Osteocyte (in vitro differentiated cells): ENCODE measurements at places on chromosomes 2 and 18. TPM values are rescaled to one million over a fixed set of nuclear protein-coding genes. Genes with fewer than 3 reads are reported as not detected.

GRCh38 chr2:111167076-111167862 lies 46.6 kb downstream of the BCL2L11 start:
- no peaks in the 10 kb centered on the region for H3K27me3 ChIP-seq
- H3K4me3 ChIP-seq: no peak overlapping the region
- no peak overlapping the region for H3K27ac ChIP-seq
- peak; percentile 68 for DNase-seq

DNA sequence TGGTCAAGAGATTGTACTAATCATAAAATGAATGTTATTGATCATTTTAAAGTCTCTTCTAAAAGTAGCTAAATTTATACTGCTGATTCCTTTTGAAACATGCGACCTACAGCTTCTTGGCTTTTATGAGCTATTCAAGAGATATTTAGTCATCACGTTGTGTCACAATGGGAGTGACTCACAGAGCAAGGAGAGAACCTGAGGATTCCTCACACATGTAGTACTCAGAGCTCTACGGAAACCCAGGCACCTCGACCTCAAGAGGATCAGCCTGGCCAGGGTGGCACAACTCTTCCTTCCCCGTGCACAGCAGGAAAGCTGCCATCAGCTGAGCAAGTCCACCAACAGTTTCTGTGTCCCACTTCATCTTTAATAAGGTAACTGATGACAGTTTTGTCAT lies at the start of gene DHRS9:
Gene DHRS9, plus strand, starts transcription at position 223 of the 400 bp plus-strand sequence. CDS start 12,019 bp downstream, outside the sequence.
- H3K27ac ChIP-seq: no peak within 1 kb of the TSS
- no peaks in the 10 kb centered on the region for H3K27me3 ChIP-seq
- no peak for DNase-seq

TSPYL6 gene
- total RNA-seq: not detected in 2 replicates

NT5C1B gene
- total RNA-seq: not detected in 2 replicates

DNA sequence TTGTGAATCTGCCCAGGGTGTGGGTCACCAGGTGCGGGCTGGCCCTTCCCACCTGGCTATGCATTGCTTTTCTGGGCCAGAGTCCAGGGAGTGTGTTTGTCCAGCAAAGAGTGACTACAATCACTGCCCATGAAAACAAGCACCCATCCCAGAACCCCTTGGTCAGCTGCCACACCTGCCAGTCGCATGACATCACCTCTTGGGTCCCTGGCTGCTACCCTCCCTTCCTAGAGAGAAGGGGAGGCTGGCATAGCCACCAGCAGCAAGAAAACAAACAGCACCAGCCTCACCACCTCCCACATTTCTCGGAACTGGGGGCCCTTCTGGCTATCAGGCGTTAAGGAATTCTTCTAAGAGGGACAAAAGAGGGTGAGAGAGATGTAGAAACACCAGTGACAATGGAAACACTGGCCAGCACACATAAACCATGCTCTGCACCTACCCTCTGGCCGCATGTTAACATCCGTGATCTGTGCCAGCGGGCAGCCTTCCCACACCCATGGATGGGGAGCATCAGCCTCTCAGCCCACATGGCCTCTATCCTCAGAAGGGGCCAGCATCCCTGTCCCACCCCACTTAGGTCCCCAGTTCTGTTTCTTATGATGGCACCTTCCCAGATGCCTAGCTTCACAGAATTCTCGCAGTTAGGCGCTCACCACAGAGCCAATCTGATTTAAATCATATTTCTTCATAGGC lies 109.7 kb upstream of the GLI2 start:
- no peaks in the 10 kb centered on the region for H3K36me3 ChIP-seq
- H3K27ac ChIP-seq: no peak overlapping the region
- H3K4me3 ChIP-seq: no peak overlapping the region
- DNase-seq: no peak

GRCh38 chr2:8643996-8644356 lies 37.9 kb upstream of the ID2 start:
- no peaks in the 10 kb centered on the region for H3K4me1 ChIP-seq
- H3K27ac ChIP-seq: no peak overlapping the region
- no peaks in the 10 kb centered on the region for H3K27me3 ChIP-seq

DNA sequence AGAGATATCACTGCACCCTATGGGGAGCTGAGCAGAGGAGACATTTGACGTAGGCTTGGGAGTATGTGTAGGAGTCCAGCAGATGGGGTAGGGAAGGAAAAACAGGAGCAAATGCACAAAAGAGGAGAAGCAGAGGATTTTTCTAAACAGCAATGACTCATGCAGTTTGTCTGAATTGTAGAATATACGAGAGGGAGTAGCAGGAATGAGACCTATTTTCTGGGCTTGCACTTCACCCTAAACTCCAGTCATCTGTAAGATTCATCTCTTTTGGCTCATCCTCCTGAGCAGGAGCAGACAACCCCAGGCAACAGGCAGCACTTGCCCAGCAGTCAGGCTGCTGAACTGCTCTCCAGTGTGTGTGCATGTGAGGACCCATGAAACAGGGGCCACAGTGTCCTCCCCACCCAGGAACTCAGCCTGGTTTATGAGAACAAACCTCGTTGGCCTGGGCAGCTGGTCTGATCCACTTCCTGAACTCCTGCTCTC lies 100.2 kb upstream of the CDC42EP3 start:
- H3K27ac ChIP-seq: peak overlapping the region; percentile 50
- H3K36me3 ChIP-seq: no peaks in the 10 kb centered on the region
- no peak overlapping the region for H3K4me3 ChIP-seq

GRCh38 chr2:68040078-68040477 lies 22.7 kb downstream of the C1D start:
- peaks cover 18% of the 10 kb centered on the region for H3K36me3 ChIP-seq
- H3K27ac ChIP-seq: no peak overlapping the region
- DNase-seq: no peak
- no peaks in the 10 kb centered on the region for H3K27me3 ChIP-seq
- H3K4me3 ChIP-seq: no peak overlapping the region

SH3YL1 gene
- 50.2 and 55.5 TPM in 2 replicates for total RNA-seq

KYNU gene
- 0.21 and 0.24 TPM in 2 replicates for total RNA-seq

GRCh38 chr2:96788442-96789244 lies 27.4 kb upstream of the CNNM3 start:
- no peaks in the 10 kb centered on the region for H3K27me3 ChIP-seq
- H3K4me1 ChIP-seq: peaks cover 31% of the 10 kb centered on the region
- DNase-seq: no peak
- no peaks in the 10 kb centered on the region for H3K36me3 ChIP-seq

- DNase-seq: no peak
- H3K27ac ChIP-seq: no peak overlapping the region
- H3K36me3 ChIP-seq: no peaks in the 10 kb centered on the region
- no peaks in the 10 kb centered on the region for H3K4me1 ChIP-seq
- no peak overlapping the region for H3K4me3 ChIP-seq
Observed at GRCh38 chr2:15971351-15971750, 31.0 kb downstream of the MYCN start.

DNA sequence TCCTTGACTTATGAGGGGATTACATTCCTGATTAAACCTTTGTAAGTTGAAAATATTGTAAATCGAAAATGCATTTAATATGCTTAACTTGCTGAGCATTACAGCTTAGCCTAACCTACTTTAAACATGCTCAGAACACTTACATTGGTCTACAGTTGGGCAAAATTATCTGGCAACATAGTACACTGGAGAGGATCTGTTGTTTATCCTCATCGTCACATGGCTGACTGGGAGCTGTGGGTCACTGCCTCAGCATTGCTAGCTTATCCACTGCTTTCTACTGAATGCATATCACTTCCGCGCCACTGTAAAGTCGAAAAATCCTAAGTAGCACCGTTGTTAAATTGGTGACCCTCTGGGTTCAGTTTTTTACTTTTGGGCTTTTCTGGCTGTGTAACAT lies 13.7 kb downstream of the PMS1 start:
- no peak overlapping the region for H3K4me3 ChIP-seq
- H3K36me3 ChIP-seq: peaks cover 23% of the 10 kb centered on the region
- H3K4me1 ChIP-seq: peaks cover 16% of the 10 kb centered on the region

DNA sequence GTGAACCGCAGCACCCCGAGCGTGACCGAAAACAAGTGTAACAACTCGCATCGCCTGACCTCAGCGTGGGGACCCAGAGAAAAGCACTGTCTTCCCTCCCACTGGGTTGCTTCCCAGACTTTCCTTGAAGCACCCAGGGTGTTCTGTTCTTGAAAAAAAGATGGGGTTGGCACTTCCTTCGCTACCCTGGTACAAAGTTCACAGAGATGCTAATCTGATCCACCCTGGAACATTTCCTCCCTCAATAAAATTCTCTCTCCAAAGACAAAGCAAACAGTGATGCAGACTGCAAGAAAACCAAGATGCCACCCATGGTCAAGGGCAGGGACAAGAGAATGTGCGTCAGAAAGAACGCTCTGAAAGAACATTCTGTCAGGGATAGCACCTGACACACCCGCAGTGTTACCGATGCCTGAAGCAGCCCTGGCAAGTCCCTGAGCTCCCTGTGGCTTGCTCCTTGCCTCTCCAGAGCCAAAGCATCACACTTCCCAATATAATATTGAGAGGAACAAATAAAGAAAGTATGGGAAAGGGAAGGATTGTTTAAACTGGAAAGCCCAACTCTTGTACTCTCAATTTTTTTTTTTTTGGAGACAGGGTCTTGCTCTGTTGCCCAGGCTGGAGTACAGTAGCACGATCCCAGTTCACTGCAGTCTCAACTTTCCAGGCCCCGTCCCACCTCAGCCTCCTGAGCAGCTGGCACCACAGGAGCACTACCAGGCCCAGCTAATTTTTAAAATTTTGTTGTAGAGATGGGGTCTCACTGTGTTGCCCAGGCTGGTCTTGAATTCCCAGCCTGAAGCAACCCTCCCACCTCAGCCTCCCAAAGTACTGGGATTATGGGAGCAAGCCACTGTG lies 70.7 kb downstream of the TBC1D8 start:
- no peak overlapping the region for H3K4me3 ChIP-seq
- no peak overlapping the region for H3K27ac ChIP-seq
- peaks cover 9% of the 10 kb centered on the region for H3K4me1 ChIP-seq
- H3K27me3 ChIP-seq: no peaks in the 10 kb centered on the region

FEV gene
- not detected in 2 replicates for total RNA-seq

INO80D gene
- 16.2 and 18.9 TPM in 2 replicates for total RNA-seq

DSG4 gene
- total RNA-seq: not detected in 2 replicates

- peaks cover 2% of the 10 kb centered on the region for H3K36me3 ChIP-seq
- DNase-seq: no peak
- peaks cover 10% of the 10 kb centered on the region for H3K4me1 ChIP-seq
- H3K27me3 ChIP-seq: no peaks in the 10 kb centered on the region
Observed at GRCh38 chr2:56286936-56287335, 103.1 kb downstream of the CCDC85A start.

- H3K4me3 ChIP-seq: no peak overlapping the region
- H3K27ac ChIP-seq: no peak overlapping the region
- H3K36me3 ChIP-seq: peaks cover 61% of the 10 kb centered on the region
- no peaks in the 10 kb centered on the region for H3K27me3 ChIP-seq
Observed at GRCh38 chr2:100072503-100072902, 69.9 kb downstream of the AFF3 start.

HOXD9 gene
- total RNA-seq: not detected in 2 replicates

GRCh38 chr18:10863026-10863425 lies 286.3 kb downstream of the PIEZO2 start:
- no peak for DNase-seq
- no peak overlapping the region for H3K4me3 ChIP-seq
- H3K27me3 ChIP-seq: no peaks in the 10 kb centered on the region
- H3K36me3 ChIP-seq: peaks cover 21% of the 10 kb centered on the region

GRCh38 chr2:237701033-237701858 lies 73.9 kb downstream of the LRRFIP1 start:
- DNase-seq: no peak
- no peak overlapping the region for H3K4me3 ChIP-seq
- peaks cover 88% of the 10 kb centered on the region for H3K4me1 ChIP-seq
- H3K27me3 ChIP-seq: no peaks in the 10 kb centered on the region
- H3K36me3 ChIP-seq: no peaks in the 10 kb centered on the region

DNA sequence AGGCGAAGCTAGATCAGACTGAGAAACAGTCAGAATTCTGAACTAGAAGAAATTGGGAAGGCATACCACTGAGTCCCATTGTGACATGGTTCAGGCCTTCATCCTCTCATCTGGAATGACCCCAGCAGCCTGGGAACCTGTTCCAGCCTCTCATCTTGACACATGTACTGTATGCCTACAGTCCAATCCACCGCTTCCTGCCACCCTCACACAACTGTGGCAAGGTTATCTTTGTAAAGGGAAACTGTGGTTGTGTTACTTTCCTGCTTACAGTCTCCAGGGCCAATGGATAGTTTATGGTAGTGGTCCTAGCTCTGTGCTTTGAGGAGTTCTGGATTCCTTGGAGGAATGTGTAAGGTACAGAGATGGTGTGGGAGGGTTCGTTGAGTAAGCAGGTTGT lies 296.9 kb upstream of the TRIB2 start:
- peaks cover 26% of the 10 kb centered on the region for H3K4me1 ChIP-seq
- H3K4me3 ChIP-seq: no peak overlapping the region
- no peaks in the 10 kb centered on the region for H3K27me3 ChIP-seq
- H3K36me3 ChIP-seq: peaks cover 1% of the 10 kb centered on the region
- no peak overlapping the region for H3K27ac ChIP-seq

ZSWIM2 gene
- not detected in 2 replicates for total RNA-seq

MFSD2B gene
- total RNA-seq: not detected in 2 replicates

BARD1 gene
- 15.5 and 17.0 TPM in 2 replicates for total RNA-seq

- H3K4me3 ChIP-seq: no peak overlapping the region
- no peaks in the 10 kb centered on the region for H3K4me1 ChIP-seq
Observed at GRCh38 chr18:30056528-30056927, 986.0 kb downstream of the DSC3 start.

DNA sequence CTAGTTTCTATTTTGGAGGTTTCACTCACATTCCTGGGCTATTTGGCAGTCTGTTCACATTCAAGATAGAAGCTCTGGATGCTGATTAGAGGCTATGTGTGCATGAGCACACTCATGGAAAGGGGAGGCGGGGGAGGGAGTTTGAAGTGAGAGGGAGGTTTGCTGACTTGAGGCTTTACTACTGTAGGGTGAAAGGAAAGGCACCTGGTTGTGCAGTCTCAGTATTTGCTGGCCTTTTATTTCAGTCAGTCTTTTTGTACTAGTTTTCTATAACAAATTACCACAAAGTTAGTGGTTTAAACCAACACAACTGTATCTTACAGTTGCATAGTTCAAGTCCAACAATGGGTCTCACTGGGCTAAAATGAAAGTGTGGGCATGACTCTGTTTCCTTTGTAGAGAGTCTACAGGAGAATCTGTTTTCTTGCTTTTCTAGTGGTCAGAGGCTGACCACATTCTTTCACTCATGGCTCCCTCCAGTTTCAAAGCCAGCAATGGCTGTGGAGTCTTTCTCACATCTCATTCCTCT lies 47.7 kb upstream of the NR4A2 start:
- H3K27ac ChIP-seq: no peak overlapping the region
- no peak overlapping the region for H3K4me3 ChIP-seq
- H3K4me1 ChIP-seq: no peaks in the 10 kb centered on the region

GRCh38 chr18:58135183-58135641 lies 91.2 kb downstream of the NEDD4L start:
- H3K4me1 ChIP-seq: peaks cover 13% of the 10 kb centered on the region
- H3K4me3 ChIP-seq: no peak overlapping the region
- H3K36me3 ChIP-seq: no peaks in the 10 kb centered on the region
- DNase-seq: no peak

UPP2 gene
- total RNA-seq: not detected in 2 replicates

SLC9A4 gene
- not detected in 2 replicates for total RNA-seq

INHA gene
- 1.2 and 1.4 TPM in 2 replicates for total RNA-seq
